ENCODE measurements at places on chromosomes 4 and X.
A peak's percentile ranks its signal among the peaks of the same experiment; 100 is the strongest.

- DNase-seq = no peak
Measured at GRCh38 chrX:110175696-110176095, 142.2 kb downstream of the AMMECR1 start.

DNA sequence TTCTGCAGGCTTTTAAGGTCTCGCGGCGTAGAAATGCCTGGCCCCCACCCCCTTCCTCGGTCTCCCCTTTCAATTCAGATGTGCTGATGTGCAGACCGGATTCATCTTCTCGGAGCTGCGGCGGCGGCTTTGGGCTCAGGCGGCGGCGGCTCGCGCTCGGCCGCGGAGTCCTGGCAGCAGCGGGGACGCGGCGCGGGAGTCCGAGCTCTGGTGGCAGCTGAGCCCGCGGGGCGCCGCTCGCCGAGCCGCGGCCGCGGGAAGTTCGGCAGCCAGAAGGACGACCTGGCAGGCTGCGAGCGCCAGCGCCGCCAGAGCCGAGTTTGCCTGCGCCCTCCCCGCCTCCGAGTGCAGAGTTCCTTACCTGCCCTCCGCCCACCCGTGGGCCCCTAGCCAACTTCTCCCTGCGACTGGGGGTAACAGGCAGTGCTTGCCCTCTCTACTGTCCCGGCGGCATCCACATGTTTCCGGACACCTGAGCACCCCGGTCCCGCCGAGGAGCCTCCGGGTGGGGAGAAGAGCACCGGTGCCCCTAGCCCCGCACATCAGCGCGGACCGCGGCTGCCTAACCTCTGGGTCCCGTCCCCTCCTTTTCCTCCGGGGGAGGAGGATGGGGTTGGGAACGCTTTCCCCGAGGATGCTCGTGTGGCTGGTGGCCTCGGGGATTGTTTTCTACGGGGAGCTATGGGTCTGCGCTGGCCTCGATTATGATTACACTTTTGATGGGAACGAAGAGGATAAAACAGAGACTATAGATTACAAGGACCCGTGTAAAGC lies 448 bp downstream of the TLL1 start:
- no peak for DNase-seq

DNA sequence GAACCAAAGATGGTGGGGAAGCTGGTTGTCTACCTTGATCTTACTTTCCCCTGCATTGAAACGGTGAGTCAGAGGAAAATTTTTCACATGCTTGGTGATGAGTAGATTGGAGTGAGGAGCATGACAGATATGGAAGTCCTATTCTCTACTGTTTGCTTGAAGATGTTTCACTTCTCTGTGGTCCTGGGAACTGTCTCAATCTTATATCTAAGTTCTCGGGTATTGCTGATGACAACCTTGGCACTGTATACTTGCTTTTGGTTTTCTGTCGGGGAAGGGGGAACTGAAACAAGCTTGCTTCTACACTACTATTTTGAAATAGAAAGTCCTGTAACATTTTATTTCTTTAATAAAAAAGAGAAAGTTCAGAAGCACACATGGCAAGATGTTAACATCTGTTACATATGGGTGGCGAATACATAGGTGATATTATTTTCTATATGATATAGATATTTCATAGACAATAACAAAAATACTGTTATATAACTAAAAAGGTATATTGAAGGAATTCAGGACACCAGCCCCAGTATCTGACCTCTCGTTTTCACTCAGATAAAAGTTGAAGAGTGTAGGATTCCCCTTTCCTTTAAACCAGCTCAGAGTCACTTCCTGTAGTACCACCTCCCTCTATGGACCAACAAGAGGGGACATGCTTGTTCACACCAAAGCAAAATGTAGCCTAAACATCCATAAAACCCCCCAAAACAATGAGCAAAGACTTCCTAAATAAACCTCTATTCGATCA lies 88.8 kb downstream of the FMR1NB start:
- no peak for DNase-seq

GRCh38 chr4:155828628-155829027 lies 37.4 kb downstream of the ASIC5 start:
- DNase-seq = no peak

DNA sequence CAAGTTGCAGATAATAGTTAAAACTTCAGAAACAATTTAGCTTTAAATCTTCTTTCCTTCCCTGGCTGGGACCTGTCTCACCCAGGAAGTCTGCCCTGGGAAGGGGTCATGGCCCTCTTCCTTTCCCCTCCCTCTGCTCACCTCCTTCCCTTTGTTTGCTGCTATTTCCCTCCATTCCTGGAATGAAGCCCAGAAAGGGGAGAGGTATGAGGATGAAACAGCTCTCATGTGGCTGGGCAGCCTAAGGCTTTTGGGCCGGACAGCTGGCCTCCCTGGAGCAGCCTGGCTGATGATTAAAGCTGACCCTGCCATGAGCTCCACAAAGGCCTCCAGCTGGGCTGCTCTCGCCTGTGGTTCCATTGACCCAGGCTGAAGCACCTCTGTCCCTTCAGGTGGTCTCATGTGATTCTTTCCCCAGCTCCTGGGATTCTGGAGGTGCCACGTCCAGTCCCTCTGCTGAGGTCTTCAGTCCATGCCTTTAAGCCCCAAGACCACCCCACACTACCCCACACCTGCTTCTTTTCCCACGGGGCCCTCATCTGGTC lies 202.1 kb downstream of the PTTG2 start:
- DNase-seq = no peak

GRCh38 chr4:15765910-15766697 lies 12.0 kb upstream of the CD38 start:
- peak; percentile 13 for DNase-seq

- DNase-seq = no peak
Measured at GRCh38 chrX:37816766-37817165, 30.6 kb downstream of the DYNLT3 start.

DNA sequence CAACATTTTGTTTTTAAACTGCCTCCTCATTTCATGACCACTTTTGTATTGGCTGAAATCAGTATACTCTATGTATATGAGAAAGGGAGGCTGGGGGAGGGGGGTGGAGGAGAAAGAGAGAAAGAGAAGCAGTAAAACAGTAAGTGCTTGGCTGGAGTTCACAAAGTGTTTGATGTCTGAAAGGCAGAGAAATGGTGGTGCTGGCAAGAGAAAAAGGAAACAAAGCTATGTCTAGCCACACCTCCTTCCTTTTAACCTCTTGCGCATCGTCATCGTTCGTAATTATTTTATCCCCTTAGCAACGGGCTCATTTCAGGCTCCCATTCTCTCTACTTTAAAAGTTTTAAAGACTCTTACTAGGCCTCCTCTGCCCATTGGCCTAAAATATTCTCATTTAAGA lies 25.6 kb downstream of the RPA4 start:
- DNase-seq = no peak

DNA sequence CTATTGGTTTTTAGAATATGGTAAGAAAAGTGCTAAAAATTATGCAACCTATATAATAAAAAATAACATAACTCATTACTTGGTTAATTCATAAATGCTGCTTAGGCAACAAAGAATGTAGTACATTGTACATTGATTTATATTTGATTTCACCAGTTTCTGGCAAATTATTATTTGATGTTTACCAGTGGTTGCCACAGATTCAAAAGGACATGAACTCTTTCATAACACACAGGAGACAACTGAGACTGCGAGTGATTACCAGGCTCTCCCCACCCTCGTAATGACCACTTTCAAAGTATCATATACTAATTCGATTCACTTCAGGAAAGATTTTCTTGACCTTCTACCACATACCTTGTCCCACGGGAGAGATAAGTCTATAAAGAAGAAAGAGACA lies 158.5 kb downstream of the NR3C2 start:
- no peak for DNase-seq

- DNase-seq = no peak
Measured at GRCh38 chrX:45830343-45830742, 629.7 kb upstream of the DIPK2B start.

DNA sequence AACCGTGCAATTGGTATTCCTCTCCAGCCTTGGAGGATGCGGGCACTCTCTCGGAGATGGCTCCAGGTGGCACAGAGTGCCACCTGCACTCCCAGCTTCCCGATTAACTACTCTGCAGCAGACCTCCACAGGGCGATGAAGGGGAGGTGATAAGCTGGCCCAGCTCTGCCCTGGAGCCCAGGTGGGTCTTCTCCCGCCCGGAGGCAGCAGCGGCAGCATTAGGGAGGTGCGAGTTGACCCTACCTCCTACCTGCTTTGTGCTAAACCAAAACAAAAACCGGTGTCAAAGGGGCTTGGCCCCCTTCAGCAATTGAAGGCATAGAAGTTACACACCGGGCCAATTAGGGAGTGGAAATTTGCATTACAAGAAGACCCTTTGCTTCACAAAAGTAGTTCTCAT lies 137.4 kb upstream of the MAMLD1 start:
- no peak for DNase-seq

DNA sequence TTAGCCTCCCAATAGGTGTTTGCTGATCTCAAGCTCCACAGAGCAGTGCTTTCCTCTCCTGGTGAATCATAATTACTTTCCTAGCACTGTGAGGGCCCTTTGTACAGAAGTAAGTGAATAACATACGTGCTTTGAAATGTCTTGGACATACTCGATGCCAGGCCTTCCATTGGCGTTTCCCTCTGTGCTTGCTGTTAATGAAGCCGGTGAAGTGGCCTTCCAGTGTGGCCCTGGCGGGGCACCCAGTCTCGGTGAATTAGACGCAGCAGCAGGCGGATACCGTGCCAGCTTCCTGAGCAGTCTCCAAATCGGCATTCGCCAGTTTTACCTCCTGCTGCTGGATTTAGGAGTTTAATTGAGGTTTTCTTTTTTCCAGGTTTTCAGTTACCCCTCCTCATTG lies 132.3 kb downstream of the HMX1 start:
- no peak for DNase-seq

- DNase-seq = no peak
Measured at GRCh38 chr4:74456849-74457395, 12.0 kb downstream of the AREG start.

- no peak for DNase-seq
Measured at GRCh38 chr4:182808673-182809416, 108.3 kb downstream of the DCTD start.

- no peak for DNase-seq
Measured at GRCh38 chr4:141563723-141564122, 72.7 kb upstream of the IL15 start.

- DNase-seq = no peak
Measured at GRCh38 chr4:123649250-123649644, 252.7 kb downstream of the SPRY1 start.

- no peak for DNase-seq
Measured at GRCh38 chr4:148850257-148850995, 408.2 kb upstream of the NR3C2 start.

- no peak for DNase-seq
Measured at GRCh38 chr4:40842725-40843423, 93.1 kb downstream of the NSUN7 start.

- DNase-seq = no peak
Measured at GRCh38 chr4:15084780-15085179, 82.5 kb downstream of the CPEB2 start.

DNA sequence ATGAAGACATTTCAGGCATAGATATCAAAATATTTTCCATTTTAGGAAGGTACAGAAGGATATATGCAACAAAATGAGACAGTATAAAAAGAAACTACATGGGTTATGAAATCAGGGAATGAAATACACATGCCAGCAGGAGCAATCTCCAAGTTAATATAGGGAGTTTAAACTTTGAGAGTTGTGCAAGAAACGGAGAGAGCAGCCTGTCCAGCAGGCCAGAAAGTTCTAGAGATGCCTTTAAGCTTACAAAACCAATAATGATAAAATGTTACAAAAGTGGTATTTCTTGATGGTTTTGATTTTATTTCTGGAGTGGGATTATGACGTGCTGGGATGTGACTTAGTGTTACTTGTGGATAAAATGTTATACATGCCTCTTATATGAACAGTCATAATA lies 2047.9 kb downstream of the ARAP2 start:
- DNase-seq = no peak

DNA sequence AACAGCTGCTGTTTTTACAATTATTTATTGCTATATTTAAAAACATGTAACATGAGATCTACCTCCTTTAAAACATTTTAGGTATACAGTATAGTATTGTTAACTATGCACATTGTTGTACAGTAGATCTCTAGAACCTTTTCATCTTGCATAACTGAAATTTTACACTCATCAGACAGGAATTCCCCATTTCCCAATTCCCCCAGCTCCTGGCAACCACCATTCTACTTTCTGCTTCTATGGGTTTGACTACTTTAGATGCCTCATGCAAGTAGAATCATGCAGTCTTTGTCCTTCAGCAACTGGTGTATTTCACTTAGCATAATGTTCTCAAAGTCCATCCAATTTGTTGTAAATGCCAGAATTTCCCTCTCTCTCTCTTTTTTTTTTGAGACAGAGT lies 9.7 kb upstream of the LSM6 start:
- DNase-seq = no peak

- no peak for DNase-seq
Measured at GRCh38 chr4:185369731-185370130, 26.0 kb downstream of the LRP2BP start.

DNA sequence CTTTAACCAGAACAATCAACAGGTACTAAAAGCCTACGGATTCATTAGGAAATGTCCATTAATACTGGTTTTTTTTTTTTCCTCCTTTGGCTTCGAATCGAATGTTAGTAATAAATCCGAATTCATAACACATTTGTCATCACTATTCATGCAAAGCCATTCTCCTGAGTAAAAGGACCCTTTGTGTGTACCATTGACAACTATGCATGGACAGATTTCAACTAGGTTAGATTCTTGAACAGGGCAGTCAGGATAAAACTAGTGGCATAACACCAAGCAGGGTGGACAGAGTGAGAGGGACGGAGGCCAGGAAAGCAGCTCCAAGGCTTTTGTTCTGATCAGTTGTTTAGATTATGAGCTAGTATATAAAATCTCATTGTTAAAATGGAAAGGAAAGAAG lies 1722.0 kb upstream of the TENM3 start:
- no peak for DNase-seq

- DNase-seq = no peak
Measured at GRCh38 chr4:32831104-32831503, 2110.9 kb downstream of the PCDH7 start.

GRCh38 chr4:5683566-5683965 lies 24.8 kb downstream of the EVC2 start:
- DNase-seq = no peak

DNA sequence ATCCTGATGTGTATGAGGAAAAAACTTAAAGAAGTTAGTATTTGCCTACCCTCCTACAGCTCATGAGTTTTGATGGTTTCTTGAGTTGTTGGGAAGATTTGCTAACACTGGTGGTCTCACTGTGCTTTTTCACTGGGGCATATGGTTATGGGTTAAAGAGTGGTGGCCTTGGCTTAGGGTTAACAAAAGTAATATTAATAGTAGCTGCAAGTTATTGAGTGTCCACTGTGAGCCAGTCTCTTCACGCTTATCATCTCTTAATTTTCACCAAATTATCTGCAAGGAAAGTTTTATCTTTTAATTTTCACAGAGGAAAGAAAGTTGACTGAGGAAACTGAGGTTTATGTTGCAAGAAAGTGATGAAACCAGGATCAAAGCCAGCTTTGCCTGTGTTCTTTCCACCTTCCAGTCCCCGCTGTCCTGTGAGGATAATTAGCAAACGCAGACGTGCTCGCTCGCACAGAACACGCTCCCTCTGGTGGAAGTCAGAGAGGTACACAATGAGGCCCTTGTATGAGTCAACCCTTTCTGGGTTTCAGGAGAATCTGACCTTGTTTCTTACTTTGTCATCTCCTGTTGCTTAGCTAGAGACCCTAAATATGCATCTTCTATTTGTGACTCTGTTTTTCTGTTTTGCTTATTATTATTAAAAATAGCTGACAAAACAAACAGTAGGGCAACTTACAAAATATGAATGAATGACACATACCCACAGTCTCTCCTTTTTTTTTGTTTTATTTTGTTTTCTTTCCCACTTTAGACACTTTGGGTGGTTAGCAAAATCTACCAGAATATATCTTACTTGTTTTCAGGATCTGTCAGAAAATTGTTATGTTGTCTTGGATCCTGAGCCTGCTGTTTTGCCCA lies 94.3 kb downstream of the DDIT4L start:
- DNase-seq = peak; percentile 29
